ENCODE measurements at places on chromosomes 7 and 10.

- no peak for DNase-seq
Observed at GRCh38 chr7:28759475-28759971, 198.6 kb downstream of the TRIL start.

GRCh38 chr10:98880971-98881370, 354.7 kb downstream of the HPSE2 start:
- no peak for DNase-seq

- no peak for DNase-seq
Observed at GRCh38 chr10:113103131-113103840, 153.2 kb downstream of the TCF7L2 start.

DNA sequence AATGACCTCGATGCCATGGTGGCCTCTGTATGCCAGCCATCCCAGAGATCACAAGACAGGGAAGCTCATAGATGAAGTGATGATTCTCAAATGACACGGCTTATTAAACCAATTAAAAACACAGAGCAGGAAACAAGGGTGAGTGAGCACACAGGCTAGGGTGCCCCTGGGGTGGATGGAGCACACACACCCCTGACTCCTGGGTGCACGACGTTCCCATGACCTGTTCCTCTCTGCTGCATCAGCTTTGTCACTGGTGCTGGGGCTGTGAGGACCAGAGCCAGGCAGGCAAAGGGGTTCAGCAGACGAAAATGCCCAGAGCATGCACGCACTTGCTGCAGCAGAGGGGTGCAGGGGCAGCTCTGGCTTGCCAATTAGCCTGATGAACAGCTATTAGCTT, 86.5 kb upstream of the LRRC4 start:
- no peak for DNase-seq

GRCh38 chr10:101238732-101239105, 9.5 kb upstream of the LBX1 start:
- no peak for DNase-seq

DNA sequence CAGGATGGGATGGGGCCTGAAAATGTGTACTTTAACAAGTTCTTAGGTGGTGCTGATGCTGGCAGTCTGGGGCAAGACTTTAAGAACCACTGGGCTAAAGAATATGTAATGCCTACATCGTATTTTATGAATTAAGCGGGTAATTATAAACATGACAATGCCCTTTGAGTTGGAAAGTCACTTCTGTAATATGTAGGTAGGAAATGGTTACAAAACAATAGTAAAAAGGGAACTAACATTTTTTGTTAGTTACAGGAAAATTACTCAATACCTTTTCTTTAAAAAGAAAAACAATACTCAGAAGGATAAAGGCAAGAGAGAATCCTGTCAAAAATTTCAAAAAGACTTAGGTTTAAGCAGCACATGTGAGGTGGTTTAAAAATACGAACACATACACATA, 48.3 kb upstream of the STEAP4 start:
- no peak for DNase-seq

- peak; percentile 83 for DNase-seq
Observed at GRCh38 chr10:63083904-63084689, 49.0 kb upstream of the NRBF2 start.

DNA sequence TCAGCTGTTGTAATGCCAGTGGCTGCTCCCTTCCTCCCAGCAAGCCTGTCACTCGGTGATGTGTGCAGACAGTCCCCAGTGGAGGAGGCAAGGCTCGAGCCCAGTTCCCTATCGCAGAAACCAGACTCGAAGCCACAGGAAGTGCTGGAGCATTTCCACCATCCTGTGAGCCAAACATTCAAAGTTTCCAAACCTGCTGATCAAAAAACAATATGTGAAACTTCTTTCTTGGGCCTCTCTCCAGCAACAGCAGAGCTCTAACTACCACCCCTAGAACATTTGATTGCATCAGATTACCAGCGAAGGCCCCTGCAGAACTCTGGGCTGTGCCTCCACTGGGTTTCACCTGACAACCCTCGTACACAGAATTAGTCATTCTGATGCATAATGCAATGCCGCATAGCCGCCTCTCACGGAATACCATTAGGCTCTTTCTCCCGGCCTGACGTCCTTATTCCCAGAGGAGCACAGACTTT, 94.0 kb downstream of the ELMO1 start:
- DNase-seq, result peak; percentile 91

DNA sequence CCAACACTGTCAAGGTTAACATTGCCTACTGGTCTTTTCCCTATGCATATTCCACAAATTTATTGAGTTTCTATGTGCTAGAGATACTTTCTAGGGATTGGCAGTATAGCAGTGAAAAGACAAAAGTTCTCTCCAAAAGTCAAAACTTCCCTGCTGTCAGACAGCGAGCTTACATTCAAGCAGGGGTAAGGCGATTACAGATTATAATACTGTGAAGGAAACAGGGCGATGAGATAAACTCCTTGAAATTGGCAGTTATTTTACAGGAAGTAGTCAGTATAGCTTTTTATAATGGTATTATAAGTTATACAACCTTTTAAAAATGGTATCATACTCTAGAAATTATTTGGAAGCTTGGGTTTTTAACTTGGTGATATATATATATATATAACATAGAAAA, 9.9 kb downstream of the VPS50 start:
- DNase-seq, result no peak

GRCh38 chr10:110214371-110214826, 7.0 kb downstream of the MXI1 start:
- DNase-seq, result no peak

DNA sequence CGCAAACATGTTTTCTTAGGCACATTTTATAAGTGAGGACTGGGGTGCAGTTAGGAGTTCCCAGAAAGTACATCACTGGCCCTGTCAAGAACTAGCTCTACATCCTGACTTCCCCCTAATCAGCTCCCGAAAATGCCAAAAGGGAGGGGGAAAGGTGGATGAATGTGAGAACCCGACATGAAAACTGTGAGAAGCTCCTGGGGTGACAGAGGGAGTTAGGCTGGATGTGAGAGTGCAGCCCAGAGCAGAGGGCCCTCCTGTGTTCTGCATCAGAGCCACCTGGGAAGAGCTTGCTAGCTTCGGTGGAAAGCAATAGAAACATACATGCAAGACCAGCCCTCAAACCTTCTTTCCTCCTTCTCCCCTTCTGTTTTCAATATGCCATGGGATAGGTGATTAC, 30.5 kb upstream of the SEM1 start:
- no peak for DNase-seq

GRCh38 chr10:110460111-110460809, 37.4 kb upstream of the DUSP5 start:
- no peak for DNase-seq

- no peak for DNase-seq
Observed at GRCh38 chr7:74101061-74101681, 17.6 kb downstream of the LIMK1 start.

DNA sequence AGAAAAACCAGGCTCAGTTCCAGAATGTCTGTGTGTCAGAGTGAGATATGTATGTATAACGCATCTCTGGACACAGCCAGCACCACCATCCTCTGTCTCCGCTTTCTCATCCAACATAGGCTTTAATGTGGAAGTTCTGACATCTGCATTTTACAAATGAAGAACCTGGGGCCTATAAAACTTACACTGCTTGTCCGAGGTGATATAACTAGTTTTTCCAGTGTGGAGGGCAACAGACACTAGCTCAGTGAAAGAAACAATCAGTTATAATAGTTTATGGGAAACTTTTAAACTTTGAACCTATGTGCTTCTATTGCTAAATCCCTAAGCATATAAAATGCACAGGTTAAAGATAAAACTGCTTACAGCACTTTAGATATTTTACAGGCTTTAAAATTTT, 208.7 kb downstream of the CRPPA start:
- DNase-seq, result no peak

DNA sequence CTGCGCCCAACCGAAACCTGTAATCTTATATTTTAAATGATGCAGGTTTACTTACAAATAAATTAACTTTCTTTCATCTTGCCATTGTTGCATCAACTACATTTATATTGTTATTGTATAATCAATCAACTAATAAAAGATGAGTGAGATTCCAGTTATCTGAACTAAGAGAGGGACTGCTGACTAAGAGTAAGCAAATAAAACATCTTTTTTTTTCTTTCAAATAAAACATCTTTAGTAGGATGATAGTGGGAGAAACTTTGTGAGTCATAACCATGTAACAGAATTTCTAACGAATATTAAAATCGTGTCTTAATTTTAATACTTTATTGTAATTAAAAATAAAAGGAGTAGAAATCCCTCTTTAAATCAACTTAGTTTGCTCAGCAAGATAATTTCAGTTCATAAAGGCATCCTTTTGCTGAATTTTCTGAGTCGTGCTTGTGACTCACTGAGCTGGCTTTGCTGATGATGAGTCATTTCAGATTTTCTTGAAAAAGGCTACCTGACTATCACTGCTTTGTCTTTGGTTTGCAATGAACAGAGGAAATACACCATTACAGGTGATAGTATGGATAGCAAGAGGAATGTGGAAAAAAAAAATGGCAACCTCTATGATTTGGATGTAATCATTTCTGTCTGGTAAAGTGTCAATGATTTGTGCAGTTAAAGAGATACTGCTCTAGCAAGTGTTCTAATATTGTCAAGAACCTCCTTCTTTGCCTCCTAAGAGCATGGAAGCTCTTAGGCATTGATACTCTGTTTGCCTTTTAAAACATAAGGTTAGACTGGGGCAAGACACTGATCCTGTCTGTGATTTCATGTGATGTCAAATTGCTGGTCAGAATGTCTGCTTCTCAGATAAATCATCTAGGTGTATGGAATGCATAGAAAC, 119.5 kb downstream of the GPR158 start:
- no peak for DNase-seq

DNA sequence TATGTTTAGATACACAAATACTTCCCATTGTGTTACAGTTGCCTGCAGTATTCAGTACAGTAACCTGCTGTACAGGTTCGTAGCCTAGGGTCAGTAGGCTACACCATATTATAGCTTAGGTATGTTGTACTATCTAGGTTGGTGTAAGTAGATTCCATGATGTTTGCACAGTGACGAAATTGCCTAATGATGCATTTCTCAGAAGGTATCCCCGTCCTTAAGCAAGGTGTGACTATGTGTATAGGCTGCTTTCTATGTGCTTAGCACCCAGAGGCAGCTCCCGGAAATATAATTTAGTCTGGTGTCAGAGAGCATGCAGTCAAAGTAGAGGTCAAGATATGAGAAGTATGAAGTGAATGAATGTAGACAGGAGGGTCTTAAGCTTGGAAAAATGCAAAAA, 9.8 kb downstream of the MAPK8 start:
- no peak for DNase-seq

GRCh38 chr10:50740293-50740648, 535 bp downstream of the ASAH2B start:
- no peak for DNase-seq

- no peak for DNase-seq
Observed at GRCh38 chr7:74449809-74450397, 3.8 kb upstream of the GTF2IRD1 start.

GRCh38 chr7:155377838-155378579, 79.9 kb upstream of the EN2 start:
- DNase-seq, result no peak

GRCh38 chr10:73591935-73592699, 975 bp upstream of the USP54 start:
- no peak for DNase-seq

DNA sequence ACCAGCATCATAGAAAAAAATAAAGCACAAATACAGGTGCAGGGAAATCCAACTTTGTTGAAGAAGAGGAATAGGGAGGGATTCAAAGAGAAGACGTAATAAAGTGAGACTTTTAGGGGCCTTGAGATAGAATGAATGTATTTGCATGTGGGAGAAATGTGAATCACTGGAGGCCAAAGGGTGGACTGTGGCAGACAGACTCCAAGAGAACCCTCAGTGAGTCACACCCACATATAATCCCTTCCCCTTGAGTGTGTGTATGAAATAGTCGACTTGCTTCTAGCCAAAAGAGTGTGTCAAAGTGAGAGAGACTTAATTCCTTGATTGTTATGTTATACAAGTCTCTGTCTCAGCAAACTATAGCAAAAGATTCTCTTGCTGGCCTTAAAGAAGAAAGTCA, 101.3 kb upstream of the GHITM start:
- no peak for DNase-seq

GRCh38 chr7:45880433-45880860, 7.6 kb upstream of the CCDC201 start:
- no peak for DNase-seq

DNA sequence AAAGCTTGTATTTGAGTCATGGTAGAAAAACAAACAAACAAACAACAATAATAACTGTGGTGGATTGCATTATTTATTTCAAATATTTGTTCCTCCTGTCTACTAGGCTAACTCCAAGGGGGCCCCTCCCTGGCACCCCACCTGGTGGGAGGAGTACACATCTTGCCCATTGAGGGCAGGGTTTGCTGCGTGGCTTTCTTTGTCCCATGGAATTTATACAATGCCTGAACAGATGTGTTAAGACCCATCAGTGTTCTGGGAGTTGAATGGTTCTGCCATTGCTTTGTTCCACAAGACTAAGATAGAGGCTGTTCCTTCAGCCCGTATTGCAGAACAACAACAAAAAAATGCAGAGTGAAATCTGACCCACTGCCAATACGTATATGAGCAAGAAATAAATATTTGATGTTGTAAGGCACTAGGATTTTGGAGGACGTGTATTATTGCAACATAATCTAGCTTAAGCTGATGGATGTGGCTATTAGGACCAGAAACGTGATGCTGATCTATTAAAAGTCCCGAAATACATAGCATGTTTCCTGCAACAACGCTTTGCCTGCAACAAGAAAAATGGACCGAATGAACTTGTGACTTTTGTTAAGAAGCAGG, 119.1 kb upstream of the JCAD start:
- no peak for DNase-seq

DNA sequence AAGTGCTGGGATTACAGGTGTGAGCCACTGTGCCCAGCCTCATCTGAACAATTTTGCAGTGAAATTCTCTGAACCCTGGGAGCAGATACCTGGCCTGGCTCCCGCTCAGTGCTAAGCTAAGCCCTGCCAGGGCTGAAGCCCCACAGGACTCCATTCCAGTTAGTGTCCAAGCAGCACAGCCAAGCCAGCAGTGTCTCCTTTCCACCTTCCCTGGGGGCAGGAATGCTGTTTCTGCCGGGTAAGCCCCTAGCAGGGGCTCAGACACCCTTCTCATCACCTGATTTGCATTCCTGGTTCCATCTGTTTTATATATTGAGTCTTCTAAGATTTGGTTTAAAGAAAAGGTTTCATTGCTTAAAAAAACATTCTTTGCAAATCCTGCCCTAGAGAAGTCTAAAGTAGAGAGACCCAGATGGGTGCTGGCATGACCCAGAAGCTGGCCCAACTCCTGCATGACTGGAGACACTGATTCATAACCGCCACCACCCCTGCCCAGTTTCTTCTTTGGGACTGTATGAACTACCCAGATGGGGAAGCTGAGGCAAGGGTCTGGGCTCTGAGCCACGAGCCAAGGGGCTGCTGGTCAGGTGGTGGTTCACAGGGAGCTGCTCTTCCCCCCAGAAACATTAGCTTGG, 14.0 kb downstream of the SLC13A4 start:
- no peak for DNase-seq
